ENCODE measurements at places on chromosomes 3 and 15.
A peak's percentile ranks its signal among the peaks of the same experiment; 100 is the strongest.

DNA sequence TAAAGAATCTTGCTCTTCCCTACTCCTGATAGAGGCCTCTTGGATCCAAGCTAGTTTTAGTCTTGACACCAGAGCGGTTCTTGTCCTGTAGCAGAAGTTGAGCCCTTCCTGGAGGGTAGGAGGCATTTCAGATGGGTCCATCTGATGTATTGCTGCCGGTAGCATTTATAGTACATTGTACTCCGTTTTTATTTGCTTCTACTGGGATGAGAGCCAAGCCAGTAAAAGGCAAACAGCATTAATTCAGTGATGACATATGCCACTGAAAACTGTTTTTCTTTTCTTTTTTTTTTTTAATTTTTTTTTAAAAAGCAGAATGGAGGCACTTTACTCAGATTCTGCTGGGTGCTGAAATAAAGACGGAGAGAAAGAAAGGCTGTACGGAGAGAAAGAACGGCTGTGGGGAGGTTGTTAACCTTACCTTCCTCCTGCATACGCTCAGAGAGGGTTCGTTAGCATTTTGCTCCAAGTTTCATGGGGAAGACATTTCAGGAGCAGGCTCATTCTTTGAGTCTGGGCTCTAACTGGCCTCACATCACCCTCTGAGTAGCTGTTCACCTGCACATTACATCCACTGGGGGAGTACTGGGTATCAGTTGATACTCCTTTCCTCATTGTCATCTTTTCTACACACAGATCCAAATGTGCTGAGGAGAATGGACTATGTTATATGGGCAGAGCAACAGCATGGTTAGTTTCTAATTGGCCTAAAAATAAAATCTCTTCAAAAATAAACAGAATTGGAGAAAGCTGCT lies 161.5 kb downstream of the FEZF2 start:
- H3K36me3 ChIP-seq, result no peaks in the 10 kb centered on the region
- no peak overlapping the region for H3K27ac ChIP-seq
- DNase-seq, result no peak

DNA sequence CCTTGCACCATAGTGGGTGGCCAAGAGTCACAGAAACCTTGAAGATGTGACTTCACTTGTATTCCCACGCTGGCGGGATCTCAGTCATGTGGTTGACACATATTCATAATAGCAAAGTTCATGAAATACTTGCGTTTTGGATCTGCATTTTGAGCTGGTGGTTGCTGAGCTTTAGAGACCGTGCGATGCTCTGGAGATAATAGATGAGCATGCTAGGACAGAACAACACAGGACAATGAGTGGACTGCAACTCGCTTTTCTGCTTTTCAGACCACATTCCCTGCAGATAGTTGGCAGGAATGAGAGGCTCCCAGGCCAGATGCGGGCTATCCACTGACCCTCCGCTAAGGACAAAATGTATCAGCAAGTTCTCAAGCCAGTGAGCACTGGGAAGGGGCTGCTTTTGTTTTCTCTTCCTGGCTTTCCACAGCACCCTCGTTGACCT lies 13.8 kb upstream of the STARD5 start:
- H3K36me3 ChIP-seq, result no peaks in the 10 kb centered on the region
- no peak overlapping the region for H3K4me3 ChIP-seq
- H3K27me3 ChIP-seq, result no peaks in the 10 kb centered on the region
- peaks cover 9% of the 10 kb centered on the region for H3K4me1 ChIP-seq

DNA sequence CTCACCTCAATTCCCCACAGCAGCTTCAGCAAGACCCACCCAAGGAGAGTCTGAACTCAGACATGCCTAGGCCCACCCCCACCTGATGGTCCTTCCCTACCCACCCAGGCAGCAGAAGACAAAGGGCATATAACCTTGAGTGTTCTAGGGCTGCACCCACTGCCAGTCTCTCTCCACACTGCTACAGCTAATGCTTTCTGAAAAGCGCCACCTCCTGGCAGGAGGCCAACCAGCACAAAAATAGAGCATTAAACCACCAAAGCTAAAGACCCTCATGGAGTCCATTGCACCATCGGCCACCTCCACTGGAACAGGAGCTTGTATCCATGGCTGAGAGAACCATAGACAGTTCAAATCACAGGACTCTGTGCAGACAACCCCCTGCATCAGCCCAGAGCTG lies 11.3 kb upstream of the RPL39L start:
- H3K27me3 ChIP-seq, result peaks cover 7% of the 10 kb centered on the region
- H3K4me1 ChIP-seq, result no peaks in the 10 kb centered on the region
- DNase-seq, result no peak
- H3K36me3 ChIP-seq, result no peaks in the 10 kb centered on the region
- H3K27ac ChIP-seq, result no peak overlapping the region

- no peaks in the 10 kb centered on the region for H3K27me3 ChIP-seq
- no peak overlapping the region for H3K4me3 ChIP-seq
- peaks cover 2% of the 10 kb centered on the region for H3K36me3 ChIP-seq
- peaks cover 5% of the 10 kb centered on the region for H3K4me1 ChIP-seq
- H3K27ac ChIP-seq, result no peak overlapping the region
Observed at GRCh38 chr3:196756732-196757131, 17.1 kb downstream of the PAK2 start.

DNA sequence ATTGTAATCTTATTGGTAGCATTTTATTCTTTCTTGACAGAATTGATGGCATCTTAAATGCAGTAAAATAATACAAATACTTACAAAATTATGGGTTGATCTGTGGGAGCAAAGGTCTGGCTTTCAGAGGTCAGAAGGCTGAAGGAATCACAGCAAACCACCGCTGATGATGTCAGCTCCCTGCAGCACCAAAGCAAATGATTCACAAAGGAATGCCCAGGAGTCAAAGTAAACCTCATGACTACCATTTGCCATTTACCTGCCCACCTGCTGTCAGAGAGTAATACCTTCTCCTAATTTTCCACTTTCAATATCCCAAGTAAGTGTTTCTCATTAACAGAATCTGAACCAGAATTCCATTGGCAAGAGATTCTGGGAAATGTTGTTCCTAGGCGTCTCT lies 46.1 kb downstream of the CPA3 start:
- H3K27ac ChIP-seq, result no peak overlapping the region
- no peaks in the 10 kb centered on the region for H3K27me3 ChIP-seq
- no peaks in the 10 kb centered on the region for H3K36me3 ChIP-seq
- DNase-seq, result no peak
- no peaks in the 10 kb centered on the region for H3K4me1 ChIP-seq

DNA sequence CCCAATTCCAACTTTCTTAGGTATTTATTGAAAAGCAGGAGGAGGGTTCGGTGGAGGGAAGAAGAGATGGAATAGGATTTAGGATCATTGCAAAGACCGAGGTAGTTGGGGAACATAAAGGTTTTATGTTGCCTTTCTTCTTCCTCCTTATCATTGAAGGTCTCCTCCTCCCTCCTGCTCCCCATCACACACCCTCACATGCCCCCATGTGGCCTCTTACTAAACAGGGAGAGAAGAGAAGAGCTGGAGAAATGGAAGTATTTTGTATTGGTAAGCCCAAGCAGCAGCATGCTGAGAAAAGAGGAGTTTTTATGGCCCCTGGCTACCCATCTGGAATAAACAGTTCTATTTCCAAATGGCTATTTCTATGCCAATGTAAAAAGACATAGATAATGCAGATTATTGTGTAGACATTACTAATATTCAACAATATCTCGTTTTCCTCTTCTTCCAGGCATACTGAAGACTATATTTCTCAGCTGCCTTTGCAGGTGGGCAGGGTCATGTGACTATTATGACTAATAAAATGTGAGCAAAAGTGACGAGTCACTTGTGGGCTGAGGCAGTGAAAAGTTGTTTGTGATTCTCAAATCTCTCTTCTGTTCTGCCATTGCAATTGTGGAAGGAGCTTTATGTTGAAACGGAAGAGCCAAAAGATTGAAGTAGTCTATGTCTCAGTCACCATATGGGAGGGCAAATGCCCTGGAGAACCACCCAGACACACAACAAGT lies 5.2 kb upstream of the GPR176 start:
- no peak overlapping the region for H3K4me3 ChIP-seq
- H3K27me3 ChIP-seq, result no peaks in the 10 kb centered on the region
- peaks cover 4% of the 10 kb centered on the region for H3K4me1 ChIP-seq
- H3K27ac ChIP-seq, result no peak overlapping the region
- H3K36me3 ChIP-seq, result no peaks in the 10 kb centered on the region
- DNase-seq, result peak; percentile 77

DNA sequence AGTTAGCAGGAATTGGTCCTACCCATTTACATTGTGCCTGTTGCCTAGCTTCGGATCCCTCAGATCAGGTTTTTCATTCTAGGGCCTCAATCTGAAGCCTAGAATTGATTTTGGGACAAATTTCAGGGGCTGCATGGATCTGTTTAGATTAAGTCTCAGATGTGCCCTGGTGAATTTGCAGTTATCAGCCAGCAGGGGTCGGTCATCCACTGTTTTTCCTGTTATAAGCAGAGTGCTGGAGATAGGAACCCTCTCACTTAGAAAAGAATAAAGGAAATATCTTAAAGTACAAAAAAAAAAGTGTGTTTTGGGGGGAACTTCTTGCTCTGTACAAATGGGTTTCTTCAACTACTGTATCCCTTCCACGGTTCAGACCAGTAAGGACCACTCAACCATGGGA lies 212.5 kb downstream of the BCHE start:
- no peak overlapping the region for H3K4me3 ChIP-seq
- no peaks in the 10 kb centered on the region for H3K4me1 ChIP-seq
- H3K36me3 ChIP-seq, result no peaks in the 10 kb centered on the region
- no peaks in the 10 kb centered on the region for H3K27me3 ChIP-seq
- no peak overlapping the region for H3K27ac ChIP-seq

GRCh38 chr3:166444756-166445155 lies 607.5 kb upstream of the BCHE start:
- H3K27me3 ChIP-seq, result no peaks in the 10 kb centered on the region
- peak; percentile 1 for DNase-seq
- H3K36me3 ChIP-seq, result no peaks in the 10 kb centered on the region
- no peak overlapping the region for H3K27ac ChIP-seq

DNA sequence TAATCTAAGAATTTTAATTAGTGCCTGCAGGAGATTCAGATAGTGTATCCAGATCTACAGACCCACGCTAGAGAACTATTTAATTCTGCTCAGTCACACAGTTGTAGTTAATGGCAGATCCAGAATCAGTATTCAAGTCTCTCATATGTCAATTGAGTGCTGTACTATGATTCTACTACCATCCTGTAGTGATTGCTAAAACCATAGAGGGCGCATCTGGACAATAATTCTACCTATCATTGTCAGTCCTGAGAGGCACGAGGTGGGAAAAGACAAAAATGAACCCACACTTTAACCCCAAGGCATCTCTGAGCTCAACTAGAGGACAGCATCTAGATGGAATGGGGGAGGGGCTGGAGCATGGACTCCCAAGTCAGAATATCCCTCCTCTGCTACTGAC lies 22.7 kb downstream of the DHX36 start:
- no peaks in the 10 kb centered on the region for H3K4me1 ChIP-seq
- H3K4me3 ChIP-seq, result no peak overlapping the region
- no peak for DNase-seq
- H3K27ac ChIP-seq, result no peak overlapping the region

DNA sequence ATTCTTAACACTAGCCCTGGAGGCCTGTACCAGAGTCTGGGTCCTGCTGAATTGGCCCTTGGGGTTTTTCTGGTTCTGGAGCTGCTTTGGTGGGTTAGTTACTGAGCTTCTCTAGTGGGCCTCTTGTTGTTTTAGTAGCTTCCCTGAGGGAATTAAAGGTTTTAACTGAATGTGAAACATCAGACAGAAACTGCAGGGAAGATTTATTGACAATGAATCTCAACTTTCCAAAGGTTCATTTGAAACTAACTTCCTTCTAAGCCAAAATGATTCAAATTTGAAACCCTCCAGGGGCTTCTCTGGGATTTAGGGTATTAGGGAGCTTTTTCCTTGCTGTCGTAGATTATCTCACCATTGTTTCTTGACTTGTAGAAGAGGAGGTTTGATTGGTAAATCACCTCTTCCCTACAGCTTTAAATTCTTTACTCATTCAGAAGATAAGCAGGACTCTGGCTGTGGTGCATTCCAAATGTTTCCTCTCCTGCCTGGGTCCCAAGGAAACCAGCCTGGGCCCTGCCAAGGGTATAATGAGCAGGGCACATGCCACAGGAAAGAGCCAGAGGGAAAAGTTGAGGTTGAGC lies 71.0 kb downstream of the TP63 start:
- H3K4me3 ChIP-seq, result no peak overlapping the region
- no peaks in the 10 kb centered on the region for H3K36me3 ChIP-seq
- H3K27ac ChIP-seq, result no peak overlapping the region

GRCh38 chr15:22224241-22224671 lies 143.9 kb downstream of the OR4M2 start:
- no peaks in the 10 kb centered on the region for H3K36me3 ChIP-seq
- no peak overlapping the region for H3K27ac ChIP-seq
- no peak overlapping the region for H3K4me3 ChIP-seq
- DNase-seq, result no peak

DNA sequence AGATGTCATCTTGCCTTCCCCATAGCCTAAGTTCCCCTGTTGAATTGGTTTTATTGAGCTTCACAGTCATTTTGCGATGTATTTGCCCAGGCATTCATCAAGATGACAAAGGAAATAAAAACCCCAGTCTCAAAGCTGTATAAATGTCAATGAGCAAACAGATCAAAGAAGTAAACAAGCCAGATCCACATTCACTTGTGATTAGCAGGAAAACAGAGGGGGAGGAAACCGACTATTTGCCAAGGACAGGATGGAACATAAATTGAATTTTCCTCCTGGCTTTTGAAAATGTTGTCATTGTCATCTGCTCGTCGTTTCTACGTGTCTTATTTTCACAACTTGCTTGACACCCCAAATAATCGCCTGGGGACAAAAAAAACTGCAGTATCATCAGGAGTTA lies 83.5 kb downstream of the SV2B start:
- no peak for DNase-seq
- no peaks in the 10 kb centered on the region for H3K27me3 ChIP-seq
- no peak overlapping the region for H3K27ac ChIP-seq
- no peaks in the 10 kb centered on the region for H3K36me3 ChIP-seq
- H3K4me1 ChIP-seq, result no peaks in the 10 kb centered on the region

- H3K27me3 ChIP-seq, result no peaks in the 10 kb centered on the region
- peaks cover 4% of the 10 kb centered on the region for H3K4me1 ChIP-seq
- no peak for DNase-seq
- H3K27ac ChIP-seq, result no peak overlapping the region
Observed at GRCh38 chr3:63951492-63952247, 39.5 kb upstream of the SCAANT1 start.
